Kidney tubule cell (primary cell): ENCODE measurements at places on chromosomes 11 and 22.

DNA sequence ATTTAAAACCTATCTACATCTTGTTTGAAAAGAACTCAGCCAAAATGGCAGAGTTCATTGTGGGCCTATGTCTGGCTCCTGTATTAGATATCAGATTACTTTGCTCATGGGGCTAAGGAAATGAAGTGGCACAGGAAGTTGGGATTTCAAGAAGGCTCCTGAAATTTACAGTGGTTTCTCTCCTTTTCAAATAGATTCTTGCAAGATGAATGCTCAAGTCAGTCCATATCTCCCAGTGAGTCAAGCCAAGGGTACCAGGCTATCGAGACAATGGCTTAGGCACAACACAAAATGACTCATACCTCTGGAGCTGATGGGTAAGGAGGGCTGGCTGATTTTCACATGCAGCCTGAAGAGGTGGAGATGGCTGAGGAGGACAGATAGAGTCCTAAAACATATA is 24.1 kb upstream of the APOA1 start:
- peak; percentile 73 for DNase-seq

GRCh38 chr22:26783885-26784284 is 126.5 kb downstream of the MIAT start:
- no peak for DNase-seq

DNA sequence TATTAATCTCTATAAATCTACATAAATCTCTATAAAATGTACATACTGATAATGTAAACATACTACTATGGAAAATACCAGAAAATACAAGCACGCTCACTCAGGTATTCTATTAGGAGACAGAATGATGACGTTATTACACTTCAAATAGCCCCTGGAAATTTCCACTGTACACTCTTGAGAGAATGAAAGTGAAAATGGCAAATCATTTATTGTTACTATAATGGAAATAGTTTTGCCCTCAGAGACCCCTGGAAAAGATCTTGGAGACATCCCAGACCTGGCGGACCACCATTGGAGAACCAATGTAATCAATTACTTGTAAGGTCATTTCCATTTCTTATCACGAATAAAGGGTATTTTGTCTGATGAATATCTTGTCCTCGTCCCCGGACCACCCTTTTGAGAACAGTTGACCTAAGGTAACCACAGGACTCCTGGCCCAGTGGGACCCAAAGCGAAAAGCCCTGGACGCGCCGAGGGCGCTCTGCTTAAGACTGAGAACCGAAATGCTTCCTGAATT is 509 bp upstream of the PRRG4 start:
- peak; percentile 50 for DNase-seq

GRCh38 chr11:17135916-17136683 is 58.6 kb upstream of the RPS13 start:
- DNase-seq, result no peak
